ENCODE measurements at places on chromosomes 4 and X.

- no peak for DNase-seq
Observed at GRCh38 chrX:70485466-70485865, 40.8 kb downstream of the DLG3 start.

GRCh38 chrX:39998636-39999406 lies 98.9 kb downstream of the BCOR start:
- no peak for DNase-seq

DNA sequence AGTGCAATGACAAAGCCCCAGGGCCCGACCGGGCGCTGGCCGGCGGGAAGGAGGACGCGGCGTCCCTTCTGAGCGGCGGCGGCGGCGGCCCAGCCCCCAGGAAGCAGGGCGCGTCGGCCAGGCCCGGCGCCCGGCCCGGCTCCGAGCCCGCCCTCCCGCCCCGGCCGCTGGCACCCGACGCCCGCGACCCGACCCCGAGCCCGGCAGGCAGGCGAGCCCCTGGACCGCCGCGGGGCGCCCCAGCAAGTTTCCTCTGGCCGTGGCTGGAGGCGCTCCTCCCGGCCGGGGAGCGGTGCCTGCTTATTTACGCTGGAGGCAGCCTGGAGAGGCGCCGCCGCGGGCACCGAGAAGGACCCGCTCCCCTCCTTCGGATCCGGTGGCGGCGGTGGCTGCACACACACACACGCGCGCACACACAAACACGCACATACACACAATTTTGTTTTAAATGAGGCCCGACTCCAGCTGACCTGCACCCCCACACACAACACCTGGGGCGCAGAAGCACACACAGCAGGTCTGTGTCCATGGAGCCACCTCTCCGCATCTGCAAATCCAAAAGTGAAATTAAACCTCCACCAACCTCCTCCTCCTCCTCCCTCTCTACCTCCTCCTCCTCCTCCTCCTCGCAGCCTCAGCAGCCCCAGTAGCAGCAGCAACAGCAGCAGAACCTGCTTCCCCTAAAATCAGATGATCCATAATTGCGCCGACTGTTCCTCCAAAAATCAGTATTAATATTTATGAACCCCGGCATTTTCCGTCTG lies 669 bp downstream of the IRF2 start:
- peak; percentile 26 for DNase-seq

DNA sequence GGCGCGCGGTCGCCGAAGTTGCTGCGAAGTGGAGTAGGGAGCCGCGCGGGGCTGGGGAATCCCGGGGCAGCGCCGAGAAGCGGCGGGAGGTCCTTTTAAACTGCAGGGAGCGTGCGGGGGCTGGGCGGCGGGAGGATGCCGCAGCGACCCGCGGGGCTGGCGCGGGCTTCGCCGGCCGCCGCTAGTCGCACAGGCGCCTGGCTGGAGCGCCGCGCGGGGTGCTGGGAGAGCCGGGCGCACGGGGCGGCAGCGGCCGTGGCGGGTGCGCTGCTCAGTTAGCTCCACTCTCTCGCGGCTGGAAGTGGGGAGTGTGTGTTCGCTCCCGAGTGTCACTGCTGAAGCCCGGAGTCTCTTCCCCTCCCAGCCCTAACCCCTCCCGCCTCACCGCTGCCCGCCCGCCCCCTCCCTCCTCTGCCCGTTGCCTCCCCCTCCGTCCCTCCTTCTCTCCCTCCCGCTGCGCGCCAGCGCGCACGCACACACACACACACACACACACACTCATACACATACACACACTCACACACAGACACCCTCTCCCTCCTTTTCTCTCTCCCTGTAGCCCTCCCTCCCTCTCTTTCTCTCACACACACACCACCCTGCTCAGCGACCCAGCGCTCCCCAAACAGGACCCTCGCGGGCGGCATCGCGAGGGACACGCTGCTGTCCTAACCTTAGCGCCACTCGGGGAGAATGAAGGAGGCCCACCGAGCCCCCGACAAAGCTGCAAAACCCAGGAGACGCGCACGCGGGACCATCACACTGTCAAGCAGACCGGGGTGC lies at the start of gene NDNF:
NDNF (minus strand) TSS at position 312 of the 780 bp plus-strand sequence. CDS start 26,698 bp downstream, outside the sequence.
- peak; percentile 73 for DNase-seq

DNA sequence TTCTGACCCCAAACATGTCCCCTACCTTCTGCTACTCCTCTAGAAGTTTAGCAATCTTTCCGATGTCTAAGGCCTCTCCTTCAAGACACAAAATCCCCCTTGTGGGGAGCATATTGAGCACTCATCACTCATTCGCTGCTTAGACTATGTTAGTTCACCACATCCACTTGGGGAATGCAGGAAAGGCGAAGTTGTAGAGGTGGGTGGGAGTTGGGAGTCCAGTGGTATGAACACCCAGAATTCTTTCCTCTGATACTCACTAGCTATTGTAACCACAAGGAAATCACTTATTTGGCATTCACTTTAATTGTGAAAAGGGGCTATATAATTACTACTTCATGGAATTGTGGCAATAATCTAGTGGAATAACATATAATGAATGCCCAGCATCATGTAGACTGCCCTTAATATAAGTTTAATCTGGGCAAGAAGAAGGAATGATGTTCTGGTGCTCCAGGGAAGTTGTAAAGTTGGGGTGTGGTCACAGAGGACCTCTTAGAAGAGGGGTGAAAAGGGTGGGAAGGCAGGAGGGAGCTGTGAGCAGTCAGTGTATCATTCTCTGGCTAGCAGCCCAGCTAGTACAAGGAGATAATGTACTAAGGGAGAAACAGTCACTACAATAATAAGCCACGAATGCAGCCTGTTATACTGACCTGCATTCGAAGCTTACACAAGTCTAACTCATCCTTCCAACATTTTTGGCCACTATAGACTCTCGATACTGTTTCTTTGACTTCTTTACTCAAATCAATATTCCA lies 468.2 kb upstream of the DIPK2B start:
- DNase-seq = peak; percentile 96

- no peak for DNase-seq
Observed at GRCh38 chr4:77815636-77816035, 3.5 kb downstream of the CNOT6L start.

- no peak for DNase-seq
Observed at GRCh38 chrX:47936224-47936939, 67.4 kb downstream of the ZNF182 start.

- DNase-seq = no peak
Observed at GRCh38 chrX:68087526-68087925, 345.8 kb downstream of the OPHN1 start.

DNA sequence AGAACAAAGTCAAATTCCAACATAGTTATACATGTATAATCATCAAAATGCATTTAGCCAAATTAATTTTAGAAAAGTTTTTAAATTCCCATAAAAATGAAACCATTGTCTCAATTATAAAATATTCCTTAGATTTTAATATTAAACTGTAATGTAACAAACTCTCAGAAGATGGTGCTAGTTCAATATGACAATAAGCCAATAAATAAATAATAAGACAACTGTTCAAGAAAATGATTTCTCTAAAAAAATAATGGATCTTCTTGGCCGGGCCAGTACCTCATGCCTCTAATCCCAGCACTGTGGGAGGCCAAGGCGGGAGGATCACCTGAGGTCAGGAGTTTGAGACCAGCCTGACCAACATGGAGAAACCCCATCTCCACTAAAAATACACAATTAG lies 80.3 kb downstream of the RAB28 start:
- no peak for DNase-seq

DNA sequence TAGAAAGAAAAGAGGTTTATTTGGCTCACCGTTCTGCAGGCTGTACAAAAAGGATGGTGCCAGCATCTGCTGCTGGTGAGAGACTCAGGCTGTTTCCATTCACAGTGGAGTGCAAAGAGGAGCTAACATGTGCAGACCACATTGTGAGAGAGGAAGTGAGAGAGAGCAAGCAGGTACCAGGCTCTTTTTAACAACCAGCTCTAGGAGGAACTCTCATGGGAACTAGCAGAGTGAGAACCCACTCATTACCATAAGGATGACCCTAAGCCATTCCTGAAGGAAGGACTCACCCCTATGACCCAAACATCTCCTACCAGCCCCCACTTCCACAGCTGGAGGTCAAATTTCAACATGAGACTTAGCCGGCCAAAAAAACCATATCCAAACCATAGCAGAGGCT lies 158.6 kb upstream of the ADGRL3 start:
- no peak for DNase-seq

GRCh38 chr4:47465004-47465403 lies 1.5 kb upstream of the COMMD8 start:
- no peak for DNase-seq

- no peak for DNase-seq
Observed at GRCh38 chr4:74665876-74666275, 128.4 kb downstream of the BTC start.

DNA sequence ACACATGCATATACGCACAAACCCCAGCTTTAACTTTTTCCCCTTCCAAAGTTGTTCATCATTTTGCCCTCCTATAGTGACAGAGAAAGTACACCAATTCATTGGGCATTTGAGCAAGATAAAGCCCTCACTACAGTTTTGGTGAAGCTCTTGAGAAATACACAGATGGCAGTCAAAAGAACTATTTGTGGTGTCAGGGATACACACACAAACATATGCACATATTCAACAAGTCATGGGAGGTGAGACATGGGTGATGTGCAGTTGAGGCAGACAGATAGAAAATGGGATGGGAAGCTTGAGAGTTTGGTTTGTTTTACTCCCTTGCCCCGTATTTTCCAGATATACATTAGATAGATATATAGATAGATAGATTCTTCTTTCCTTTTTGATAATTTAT lies 11.8 kb upstream of the SHROOM4 start:
- DNase-seq = no peak

- DNase-seq = no peak
Observed at GRCh38 chr4:83216959-83217683, 67.5 kb downstream of the COQ2 start.

GRCh38 chrX:103831342-103831802 lies 685 bp downstream of the RAB9B start:
- no peak for DNase-seq

Measured in fibroblast of skin of right quadriceps (primary cell).